Fibroblast of skin of back (primary cell): ENCODE measurements at places on chromosomes 7 and 10.

- no peak for DNase-seq
Measured at GRCh38 chr7:121909716-121910345, 36.9 kb downstream of the PTPRZ1 start.

GRCh38 chr10:78286186-78286585, 252.5 kb downstream of the RPS24 start:
- DNase-seq, result no peak

- no peak for DNase-seq
Measured at GRCh38 chr10:88042160-88043100, 179.0 kb downstream of the PTEN start.

GRCh38 chr10:89503652-89504370, 31.6 kb downstream of the SLC16A12 start:
- peak; percentile 25 for DNase-seq

- no peak for DNase-seq
Measured at GRCh38 chr7:73891178-73891885, 30.4 kb downstream of the TMEM270 start.
